ENCODE measurements at places on chromosomes 7 and 10.

DNA sequence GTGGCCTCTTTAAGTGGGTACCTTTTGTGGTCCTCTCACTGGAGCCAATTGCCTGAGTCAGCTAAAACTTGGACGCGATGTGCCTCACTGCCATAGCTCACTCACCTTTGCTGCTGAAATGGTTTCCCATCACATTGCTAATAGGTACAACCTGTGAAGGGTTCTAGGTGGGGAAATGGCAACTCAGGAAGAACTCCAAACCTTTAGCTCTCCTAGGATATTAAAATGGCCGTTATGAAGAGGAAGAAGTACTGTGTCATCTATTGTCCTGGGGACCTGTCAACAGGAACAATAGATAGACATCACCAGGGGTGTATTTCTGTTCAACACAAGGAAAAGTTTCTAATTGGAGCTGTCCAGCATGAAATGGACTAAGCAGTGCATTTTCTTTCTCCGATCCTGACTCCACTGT lies 1.2 kb upstream of the ZNF655 start:
- DNase-seq = no peak

- DNase-seq = no peak
These were observed 30.2 kb upstream of the ABCB4 start for GRCh38 chr7:87505557-87506245.

- DNase-seq = no peak
These were observed 140.6 kb downstream of the PTPN20 start for GRCh38 chr10:47051741-47052238.

DNA sequence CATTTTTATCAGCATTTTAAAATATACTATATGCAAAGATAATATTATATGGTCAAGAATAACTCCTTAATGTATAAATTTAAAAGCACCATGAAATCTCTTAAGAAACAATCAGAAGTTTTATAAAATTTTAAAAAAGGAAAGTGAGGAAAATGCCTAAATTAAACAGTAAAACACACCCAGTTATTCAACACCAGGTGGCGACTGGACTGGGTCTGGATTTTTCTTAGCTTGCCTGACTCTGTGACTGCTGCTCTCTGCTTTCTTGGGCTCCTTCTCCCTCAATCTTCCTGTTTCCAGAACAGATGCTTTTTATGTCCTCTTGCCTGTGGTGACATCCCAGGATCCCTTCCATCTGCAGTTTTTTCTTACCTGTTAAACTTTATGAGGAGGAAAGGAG lies 200.3 kb downstream of the BICC1 start:
- DNase-seq = no peak

- peak; percentile 29 for DNase-seq
These were observed 38.9 kb upstream of the GDF10 start for GRCh38 chr10:47261121-47261520.

- no peak for DNase-seq
These were observed 7.2 kb downstream of the HOXA13 start for GRCh38 chr7:27192546-27193334.

- no peak for DNase-seq
These were observed 79.6 kb upstream of the MTPN start for GRCh38 chr7:136056651-136057231.

DNA sequence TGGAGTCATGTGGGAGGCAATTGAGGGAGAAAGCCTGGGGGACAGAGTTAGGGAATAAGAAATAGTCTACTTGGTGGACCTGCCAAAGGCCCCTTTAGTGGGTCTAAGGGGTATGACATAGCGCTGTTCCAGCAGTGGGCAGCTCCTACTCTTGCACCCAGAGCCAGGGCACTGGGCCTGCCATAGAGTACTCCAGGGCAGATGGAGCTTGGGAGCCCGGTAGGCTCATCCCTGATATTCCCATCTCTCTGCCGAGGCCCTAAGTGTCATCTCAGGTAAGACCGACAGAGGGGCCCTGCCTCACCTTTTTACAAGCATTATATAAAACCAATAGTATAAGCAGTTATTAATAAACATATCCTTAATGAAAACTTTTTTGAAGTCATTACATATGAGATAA lies 9.6 kb downstream of the SAMD9L start:
- no peak for DNase-seq

GRCh38 chr7:23260371-23260770 lies 13.8 kb downstream of the GPNMB start:
- no peak for DNase-seq

DNA sequence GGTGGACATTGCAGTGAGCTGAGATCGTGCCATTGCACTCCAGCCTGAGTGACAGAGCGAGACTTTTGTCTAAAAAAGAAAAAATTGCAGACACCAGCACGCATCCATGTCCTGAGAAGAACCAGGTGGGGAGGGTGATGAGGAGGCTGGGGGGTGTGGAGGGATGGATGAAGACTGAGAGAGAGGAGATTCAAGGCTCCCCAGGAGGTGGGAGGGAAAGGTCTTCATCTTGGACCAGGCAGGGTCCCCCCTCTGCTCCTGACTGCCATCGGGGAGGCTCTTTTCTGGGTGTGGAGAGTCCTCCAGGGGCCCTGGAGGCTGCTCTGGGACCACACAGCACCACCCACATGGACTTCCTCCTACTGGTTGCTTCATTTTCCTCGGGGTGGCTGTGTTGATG lies 1.5 kb downstream of the SCART1 start:
- no peak for DNase-seq

DNA sequence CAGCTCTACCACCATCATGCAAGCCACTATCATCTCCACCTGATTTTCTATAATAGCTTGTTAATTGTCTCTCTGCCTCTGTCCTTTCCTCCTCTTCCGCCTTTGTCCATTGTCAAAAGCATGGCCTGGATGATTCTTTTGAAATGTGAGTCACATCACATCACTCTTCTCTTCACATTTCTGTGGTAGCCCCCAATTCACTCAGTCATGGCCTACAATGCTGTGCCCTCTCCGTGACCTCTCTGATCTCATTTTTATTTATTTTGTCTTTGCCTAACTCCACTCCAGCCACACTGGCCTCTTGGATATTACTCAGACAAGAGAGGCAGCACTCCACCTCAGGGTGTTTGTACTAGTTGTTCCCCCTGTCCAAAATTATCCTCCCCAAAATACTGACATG lies 4.9 kb upstream of the ABCB4 start:
- no peak for DNase-seq

DNA sequence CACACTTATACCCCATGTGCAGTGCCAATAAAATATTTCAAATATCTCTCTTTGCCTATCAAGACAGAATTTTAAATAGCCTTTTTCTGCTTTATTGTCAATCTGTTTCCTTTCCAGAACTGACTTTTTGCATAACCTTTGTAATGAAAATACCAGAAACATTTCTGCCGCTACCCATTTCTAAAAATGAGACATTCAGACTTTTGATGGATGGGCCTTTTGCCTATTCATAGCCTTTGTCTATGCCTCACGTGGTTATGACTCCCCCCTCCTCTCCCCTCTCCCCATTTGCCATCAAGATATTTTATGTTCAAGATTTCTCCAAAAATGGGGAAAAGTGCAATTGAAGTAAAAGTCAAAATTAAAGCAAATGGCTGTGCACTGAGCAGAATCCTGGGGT lies 5.9 kb downstream of the PPP1R17 start:
- no peak for DNase-seq

- DNase-seq = no peak
These were observed 74.5 kb downstream of the HPSE2 start for GRCh38 chr10:99161165-99161564.

- no peak for DNase-seq
These were observed 29.4 kb downstream of the CPA1 start for GRCh38 chr7:130409712-130410072.

DNA sequence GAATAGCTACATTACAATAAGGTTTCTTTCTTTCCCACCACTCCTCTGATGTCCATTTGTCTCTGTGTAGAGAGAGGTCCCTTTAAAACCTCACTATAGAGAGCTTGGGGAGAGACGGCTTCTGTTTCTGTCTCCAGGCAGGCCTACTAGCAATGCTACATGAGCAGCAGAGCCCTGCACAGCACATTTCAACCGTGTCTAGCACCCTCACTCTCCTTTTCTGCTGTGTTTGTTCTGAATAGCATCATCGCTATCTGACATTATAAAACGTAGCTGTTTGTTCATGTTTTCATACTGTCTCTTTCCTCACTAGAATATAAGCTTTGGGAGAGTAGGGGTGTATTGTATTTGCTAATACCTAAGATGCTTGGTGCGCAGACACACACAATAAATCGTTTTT lies 487.8 kb upstream of the DPP6 start:
- no peak for DNase-seq

- DNase-seq = no peak
These were observed 33.0 kb downstream of the LRRC72 start for GRCh38 chr7:16559497-16560179.

DNA sequence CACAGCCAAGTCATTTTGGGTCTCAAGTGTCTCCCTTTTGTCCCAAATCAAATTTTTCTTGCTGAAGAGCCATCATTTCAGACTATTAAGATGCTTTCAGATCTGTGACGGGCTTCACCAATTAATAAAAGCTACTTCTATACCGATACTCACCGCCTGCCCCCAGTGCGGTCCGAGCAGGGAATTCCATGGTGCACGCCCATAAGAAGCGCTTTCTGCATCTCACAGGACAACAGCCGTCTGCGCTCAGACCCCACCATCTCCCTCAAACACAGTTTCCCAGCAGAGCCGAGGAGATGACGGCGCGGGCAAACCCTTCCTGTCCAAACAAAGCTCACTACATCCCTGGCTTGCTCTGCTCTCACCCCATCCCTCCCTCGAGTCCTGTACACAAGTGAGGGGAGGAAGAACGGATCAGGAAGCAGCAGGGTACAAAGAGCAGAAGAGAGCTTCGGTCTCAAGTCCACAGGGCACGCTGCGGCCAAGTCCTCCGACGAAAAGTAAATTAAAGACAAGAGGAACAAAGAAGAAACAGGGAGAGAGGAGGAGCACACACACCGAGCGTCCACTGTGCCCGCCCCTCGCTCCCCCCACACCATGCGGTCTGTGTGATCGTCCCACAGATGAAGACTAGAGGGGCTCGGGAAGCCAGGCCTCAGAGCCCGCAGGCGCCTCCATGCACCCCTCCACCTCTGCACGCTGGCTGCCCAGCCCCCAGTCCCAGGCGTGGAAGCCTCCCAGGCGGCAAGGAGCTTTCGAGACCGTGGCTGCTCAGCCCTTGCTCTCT lies 121.9 kb downstream of the MAD1L1 start:
- no peak for DNase-seq

DNA sequence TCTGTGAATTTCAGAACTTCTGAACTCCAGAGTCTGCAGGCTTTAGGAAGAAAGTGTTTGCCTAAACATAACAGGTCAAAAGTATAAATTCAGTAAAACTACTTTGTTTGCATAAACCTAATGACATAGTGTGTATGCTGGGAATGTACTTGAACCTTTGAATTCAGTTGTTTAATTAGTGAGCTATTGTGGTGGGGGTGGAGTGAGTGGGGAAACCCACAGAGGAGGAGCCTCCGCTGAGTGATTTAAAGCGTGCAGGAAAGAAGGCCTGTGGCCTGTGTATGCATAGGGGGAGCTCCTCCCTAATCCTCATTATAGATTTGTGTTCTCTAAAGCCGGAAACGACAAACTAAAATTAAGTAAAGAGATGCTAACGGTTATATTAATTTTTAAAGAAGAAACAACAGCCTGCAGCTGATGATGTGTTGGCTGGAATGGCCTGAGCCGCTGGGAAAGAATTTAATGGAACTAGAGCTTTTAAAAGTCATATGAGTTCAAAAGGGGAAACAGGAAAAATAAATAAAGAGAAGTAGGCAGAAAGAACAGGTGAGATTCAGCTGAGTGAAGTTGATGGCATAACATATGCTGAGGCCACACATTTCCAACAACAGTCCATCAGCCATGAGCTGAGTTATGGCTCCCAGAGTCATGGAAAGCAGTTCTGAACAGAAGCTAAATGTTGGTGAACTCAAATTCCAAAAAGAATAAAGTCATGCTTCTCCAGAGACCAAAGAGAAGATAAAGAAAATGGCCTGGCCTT lies 595.0 kb downstream of the GRM8 start:
- no peak for DNase-seq

DNA sequence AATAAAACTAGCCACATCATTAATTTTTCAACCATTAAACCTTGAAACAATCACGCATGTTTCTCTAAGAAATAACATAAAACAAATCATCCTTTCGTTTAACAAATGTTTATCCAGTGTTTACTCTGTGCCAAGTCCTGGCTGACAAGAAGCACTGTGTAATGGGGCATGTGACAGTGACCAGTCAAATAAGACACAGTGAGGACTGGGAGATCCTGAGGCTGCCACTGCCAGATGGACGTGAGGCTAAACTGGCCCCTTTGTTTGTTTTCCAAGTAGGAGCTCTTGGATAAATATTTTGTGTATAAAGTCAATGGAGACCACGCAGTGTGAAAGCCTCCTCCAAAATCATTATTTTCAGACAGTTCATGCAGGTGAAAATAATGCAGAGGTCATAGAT lies 626.2 kb downstream of the SUGCT start:
- no peak for DNase-seq

DNA sequence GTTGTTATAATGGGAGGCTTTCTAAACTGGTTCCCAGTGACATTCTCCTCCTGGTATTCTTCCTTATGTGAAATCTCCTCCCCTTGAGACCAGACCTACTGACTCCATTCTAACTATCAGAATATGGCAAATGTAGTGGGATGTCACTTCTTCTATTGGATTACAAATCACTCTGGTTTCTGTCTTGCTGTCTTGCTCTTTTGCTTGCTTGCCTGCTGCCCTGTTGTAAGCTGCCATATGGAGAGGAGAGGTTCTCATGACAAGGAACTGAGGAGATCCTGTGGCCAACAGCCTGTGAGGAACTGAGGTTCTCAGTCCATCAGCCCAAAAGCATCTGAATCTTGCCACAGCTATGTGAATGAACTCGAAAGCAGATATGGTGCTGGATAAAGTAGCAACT lies 4.7 kb upstream of the NRCAM start:
- no peak for DNase-seq

DNA sequence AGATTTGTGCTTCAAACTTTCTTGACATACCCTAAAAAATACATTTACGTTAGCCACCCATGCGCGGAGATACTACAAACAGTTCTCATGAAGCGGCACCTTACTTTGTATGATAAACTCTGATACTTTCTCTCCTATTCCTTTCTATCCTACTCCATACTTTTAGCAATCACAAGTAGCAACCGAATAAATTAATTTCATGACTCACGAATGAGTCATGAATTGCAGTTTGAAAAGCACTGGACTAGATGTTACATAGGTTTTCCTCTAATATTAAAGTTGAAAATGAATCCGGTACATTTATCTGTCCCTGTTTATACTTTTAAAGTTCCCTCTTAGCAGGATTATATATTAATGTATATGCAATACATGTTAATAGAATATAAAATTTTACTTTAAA lies 67.6 kb downstream of the CUBN start:
- DNase-seq = no peak

DNA sequence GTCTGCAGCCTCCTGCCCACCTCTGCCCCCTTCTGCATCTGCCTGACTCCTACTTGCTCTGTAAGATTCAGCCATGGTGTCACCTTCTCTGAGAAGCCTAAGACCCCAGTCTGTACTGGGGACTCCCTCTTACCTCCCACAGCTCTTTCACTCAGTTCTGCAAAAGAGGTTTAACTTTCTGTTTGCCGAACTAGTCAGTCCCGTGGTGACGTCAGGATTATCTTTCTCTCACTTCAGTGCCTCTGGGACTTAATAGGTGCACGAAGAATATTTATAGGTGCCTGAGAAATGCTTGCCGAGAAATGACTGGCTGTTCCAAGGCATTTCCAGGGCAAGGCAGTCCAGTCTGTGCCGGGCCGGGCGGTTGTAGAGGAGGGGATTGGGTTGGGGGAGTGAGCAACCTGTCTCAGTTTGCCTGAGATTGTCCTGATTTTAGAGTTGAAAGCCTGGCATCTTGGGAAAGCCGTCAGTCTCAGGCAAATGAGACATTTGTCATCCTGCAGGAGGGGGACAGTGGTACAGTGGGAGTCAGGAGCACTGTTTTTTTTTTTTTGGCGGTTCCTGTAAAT lies 227.5 kb upstream of the NPVF start:
- DNase-seq = no peak
